Fibroblast of skin of left quadriceps (primary cell): ENCODE measurements at places on chromosomes 6 and 20.
A peak's percentile ranks its signal among the peaks of the same experiment; 100 is the strongest.

GRCh38 chr6:131459005-131459404 is 114.0 kb upstream of the ARG1 start:
- no peak for DNase-seq

DNA sequence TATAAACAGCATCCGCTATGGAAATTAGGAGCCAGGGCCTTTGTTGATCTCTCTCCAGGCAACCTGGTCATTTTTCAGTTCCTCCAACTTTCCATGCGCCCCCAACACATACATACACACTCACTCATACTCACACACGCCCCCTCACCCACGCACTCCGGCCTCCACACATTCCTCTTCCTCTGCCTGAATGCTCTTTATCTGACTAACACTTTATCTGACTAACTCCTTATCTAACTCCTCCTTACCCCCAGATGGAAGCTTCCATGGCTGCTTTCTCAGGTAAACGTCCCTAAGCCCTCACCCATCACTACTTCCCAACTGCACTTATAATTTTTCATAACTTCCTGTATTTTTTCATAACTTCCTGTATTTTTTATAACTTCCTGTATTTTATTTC is 17.4 kb downstream of the CASS4 start:
- DNase-seq: no peak

- no peak for DNase-seq
Measured at GRCh38 chr20:57003012-57003411, 263.4 kb downstream of the BMP7 start.

DNA sequence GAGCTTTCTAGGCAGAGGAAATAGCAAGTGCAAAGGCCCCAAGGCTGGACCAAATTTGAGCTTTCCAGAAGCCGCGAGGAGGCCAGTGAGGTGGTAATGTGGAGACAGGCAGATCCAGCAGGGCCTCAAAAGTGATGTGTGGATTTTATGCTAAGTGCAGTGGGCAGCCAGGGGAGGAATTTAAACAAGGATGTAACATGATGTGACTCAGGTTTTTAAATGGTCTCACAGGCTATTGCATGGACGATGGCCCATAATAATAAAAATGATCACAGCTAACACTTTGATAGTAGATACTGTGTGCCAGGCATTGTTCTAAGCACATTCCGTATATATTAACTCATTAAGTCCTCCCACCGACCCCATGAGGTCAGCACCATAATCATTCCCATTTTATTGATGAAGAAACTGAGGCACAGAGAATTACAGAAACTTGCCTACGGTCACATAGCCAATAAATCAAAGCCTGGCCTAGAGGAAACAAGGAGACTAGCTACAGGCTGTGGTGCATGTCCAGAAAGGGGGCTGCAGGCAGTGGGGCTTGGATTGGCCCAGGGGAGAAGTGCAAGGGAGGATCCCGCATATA is 18.0 kb upstream of the PREX1 start:
- DNase-seq: no peak

DNA sequence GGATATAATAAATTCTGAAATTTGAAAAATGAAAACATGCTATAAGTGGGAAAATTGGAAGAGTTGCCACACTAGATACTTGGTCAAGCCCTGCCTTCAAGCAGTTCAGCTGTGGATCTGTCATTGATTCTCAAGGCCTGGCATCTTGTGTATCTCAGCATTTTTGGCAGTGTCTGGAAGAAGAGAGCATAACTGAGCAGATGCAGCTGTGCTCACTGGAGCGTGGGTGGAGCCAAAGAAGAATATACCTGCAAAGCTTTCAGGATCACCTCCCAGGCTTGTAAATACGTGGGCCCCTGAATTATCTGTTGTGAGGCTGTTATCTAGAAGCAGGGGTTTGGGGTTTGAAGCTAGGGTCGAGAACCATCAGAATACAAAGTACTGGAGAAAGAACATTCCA is 31.3 kb upstream of the CHD6 start:
- no peak for DNase-seq

- no peak for DNase-seq
Measured at GRCh38 chr6:111487661-111488060, 4.6 kb upstream of the REV3L start.

DNA sequence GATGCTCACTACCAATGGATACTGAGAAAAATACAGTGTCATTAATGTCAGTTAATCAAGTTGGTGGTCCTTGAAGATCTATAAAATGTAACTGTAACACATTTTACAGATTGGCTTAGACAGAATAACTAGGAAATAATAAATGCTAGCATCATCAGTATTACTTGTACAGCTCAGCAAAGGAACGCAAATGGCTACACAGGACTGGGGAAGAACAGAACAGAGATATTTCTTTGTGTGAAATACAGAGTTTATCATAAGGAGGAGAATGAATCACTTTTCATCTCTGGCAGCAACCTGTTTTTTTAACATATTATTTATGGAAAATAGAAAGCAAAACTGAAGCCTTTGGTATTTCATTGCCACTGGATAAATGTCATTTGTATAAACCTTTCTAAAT is 8.2 kb upstream of the QKI start:
- no peak for DNase-seq

GRCh38 chr20:63220696-63221399 is 4.9 kb upstream of the YTHDF1 start:
- DNase-seq: no peak

DNA sequence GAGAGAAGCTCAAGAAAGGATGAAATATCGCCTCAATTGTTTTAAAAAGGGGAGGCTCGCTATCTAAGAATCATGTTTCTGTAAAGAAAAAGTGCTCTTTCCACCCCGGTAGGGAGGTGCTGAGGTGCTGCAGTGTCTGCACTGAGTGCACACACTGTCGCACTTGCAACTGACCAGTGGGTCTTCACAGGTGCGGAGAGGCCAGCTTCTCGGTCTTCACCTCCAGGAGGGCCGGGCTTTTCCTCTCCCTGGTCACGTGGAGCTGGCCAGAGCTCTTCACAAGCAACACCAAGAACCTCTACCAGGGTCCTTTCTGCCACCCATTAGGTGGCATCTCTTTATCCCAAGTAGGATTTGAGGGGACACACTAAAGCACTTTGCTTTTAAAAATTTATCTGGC is 27.8 kb upstream of the TCFL5 start:
- DNase-seq: no peak

GRCh38 chr6:14276071-14276470 is 158.5 kb downstream of the CD83 start:
- DNase-seq: no peak

DNA sequence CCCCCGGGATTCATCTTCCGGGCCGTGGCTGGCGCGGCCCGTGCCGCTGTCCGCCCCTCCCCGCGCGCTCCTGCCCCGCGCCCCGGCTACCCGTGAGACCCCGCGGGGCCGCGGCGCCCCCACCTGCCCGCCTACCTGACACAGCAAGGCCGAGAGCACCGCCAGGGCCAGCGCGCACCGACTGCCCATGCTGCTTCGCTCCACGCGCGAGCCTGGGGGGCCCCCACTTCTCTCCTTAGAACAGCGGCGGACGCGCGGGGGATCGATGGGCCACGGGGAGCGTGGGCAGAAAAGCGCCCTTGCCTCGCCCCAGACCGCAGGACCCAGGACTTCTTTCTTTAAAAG is 955 bp downstream of the DLL1 start:
- no peak for DNase-seq

DNA sequence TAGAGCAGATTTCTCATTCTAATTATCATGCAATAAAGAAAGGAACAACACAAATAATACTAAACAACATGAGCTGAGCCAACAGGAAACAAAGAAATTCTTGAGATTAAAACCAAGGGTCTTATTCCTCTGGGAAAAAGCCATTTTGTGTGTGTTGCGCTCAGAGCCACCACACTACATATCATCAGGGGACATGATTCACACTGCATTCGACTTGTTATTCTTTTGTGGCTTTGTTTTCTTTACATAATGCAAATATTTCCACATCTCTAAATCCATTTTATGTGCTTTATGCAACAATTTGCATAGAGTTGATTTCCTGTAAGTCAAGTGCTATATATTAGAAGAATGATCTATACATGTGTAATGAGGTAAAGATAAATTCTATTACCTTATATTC is 719.6 kb downstream of the TBC1D32 start:
- DNase-seq: no peak

DNA sequence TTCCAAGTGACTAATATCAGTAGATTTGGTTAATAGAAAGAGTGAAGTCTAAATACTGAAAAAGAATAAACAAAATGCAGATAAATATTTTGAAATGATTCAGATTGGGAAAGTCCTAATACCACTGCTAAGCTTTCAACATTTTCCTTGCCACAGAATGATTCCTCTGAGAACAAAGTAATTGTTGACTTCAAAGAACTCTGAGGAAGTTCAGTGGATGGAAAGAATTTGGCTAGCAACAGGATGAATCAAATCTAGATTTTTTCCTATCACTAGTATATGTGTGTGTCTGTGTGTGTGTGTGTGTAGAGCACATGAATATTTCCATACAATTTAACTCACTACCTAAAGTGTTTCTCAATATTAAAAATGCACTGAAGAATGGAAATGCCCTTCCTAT is 107.9 kb upstream of the PREP start:
- DNase-seq: no peak

DNA sequence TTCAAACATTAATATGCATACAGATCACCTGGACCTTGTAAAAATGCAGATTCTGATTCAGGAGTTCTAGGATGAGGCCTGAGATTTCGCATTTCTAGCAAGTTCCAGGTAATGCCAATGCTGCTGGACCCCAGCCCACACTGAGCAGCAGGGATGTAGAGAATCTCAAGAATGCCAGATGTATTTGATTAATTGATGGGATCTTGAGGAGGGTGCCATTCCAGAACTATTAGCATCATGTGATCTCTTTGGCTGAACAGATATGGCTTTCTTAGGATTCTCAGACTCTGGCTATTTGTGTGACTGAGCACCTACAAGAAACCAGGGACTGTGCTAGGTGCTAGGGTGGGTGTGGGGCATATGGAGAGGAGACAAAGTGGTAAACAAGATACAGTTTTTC is 16.5 kb upstream of the SNX3 start:
- no peak for DNase-seq

- DNase-seq: no peak
Measured at GRCh38 chr6:160455081-160455480, 106.9 kb downstream of the SLC22A3 start.

DNA sequence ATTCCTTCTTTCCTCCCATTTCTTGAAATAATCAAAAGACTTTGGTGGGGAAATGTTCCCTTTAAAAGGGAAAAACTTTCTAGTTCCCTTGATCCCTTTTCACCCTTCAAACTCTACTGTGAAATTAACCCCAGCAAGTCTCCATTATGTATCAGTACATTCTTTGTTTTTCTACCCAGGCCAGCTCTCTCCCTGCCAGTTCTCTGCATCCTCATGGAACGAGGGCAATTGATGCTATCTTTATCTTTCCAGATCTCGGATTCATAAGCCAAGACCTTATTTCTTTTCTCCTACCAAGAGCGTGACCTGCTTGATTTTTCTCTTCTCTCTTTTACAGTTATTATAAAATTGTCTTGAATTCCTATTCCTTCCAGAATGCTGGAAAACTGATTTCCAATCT is 75.8 kb downstream of the ADGRB3 start:
- no peak for DNase-seq

DNA sequence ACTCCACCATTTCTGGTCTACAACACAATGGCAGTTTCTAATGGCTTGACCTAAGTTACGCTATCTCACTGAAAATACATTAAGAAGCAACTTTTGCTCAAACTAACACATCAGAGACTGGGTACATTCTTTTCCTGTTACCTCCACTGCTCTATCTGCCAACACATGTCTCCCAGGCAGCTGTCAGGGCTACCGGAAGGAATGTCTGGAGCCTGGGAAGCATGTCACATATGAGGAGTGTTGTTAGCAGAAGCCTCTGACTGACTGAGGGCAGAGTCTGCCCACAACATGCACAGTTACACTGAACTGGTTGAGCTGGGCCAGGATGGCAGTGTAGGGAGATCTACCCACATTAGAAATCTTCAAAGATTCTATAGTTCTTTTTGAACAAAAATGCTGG is 264.5 kb downstream of the KIF16B start:
- DNase-seq: no peak

- no peak for DNase-seq
Measured at GRCh38 chr20:41623625-41624375, 5.6 kb upstream of the CHD6 start.

GRCh38 chr20:32777177-32777956 is 15.2 kb downstream of the DNMT3B start:
- no peak for DNase-seq

GRCh38 chr6:158170656-158171081 is 2.5 kb downstream of the GTF2H5 start:
- DNase-seq: peak; percentile 77

DNA sequence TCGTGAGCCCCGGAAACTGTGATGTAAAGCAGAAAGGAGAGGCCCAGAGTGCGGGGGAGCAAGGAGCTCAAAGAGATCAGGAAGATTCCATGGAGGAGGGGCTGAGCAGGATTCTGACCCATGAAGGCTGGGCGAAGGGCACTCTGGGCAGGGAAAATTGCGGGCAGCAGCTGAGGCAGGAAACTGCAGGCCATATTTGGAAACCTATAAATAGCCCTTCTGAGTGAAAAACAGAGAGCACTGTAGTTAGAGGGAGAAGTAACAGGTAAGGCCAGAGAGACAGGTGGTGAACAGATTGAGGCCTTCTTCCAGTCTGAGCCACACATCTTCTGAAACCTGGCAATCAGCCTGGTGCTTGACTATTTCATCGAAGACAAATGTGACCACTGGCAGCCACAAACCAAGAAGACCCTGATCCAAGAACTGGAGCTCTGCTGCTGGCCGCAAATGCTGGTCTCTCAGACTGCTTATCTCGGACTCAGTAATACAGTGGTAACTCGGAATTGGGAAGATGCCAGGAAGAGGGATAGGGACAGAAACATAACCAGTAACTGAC is 14.1 kb upstream of the BEND3 start:
- DNase-seq: no peak

DNA sequence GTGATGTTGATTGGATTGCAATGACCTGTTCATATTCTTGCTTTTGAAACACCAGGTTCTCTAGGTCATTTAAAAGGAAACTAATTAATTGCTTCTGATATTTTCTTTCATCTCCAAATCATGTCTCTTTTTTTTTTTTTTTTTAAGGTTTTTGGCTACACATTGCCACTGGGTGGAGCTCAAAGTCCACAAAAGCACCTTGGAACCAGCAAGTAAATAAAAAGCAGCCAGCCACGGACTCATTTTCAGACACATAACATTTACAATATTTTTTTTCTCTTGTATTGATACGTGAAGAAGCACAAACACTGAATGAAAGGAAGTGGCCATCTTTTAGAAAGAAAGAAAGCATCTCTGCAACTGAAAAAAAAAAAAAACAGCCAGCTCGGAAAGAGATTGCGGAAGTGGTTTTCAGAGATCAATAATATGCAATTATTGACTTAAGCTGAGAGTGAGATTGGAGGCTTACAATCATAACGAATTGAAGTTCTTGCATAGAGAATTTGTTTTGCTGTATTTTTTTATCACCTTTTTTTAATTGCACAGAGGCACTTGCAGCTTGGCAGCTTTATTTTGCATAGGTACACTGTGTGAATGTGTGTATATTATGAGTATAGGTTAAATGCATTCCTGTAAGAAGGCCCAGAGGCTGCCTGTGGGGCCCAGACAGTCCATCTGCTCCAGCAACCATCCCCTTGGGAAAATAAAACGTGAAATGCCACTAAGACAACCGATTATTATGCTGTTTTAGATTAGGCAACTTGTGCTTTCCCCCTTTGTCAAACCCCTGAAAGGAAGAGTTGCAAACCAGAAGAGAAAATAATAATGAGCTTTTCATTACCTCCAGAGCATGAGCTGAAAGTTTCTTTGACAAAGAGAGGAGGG is 28.2 kb downstream of the CGA start:
- DNase-seq: peak; percentile 42
